Naive thymus-derived CD8-positive, alpha-beta T cell (primary cell): ENCODE measurements at places on chromosomes 16 and 17. TPM values are rescaled to one million over a fixed set of nuclear protein-coding genes. Genes with fewer than 3 reads are reported as not detected.

Gene HMOX2
- total RNA-seq = 71.9 TPM

Gene GCGR
- not detected for total RNA-seq

Gene CACNG5
- total RNA-seq = not detected

GRCh38 chr17:67241719-67242341, 3.2 kb downstream of the HELZ start:
- no peak for DNase-seq
- no peaks in the 10 kb centered on the region for H3K27me3 ChIP-seq
- H3K27ac ChIP-seq = no peak overlapping the region
- H3K36me3 ChIP-seq = peaks cover 3% of the 10 kb centered on the region
- H3K4me1 ChIP-seq = peaks cover 52% of the 10 kb centered on the region

DNA sequence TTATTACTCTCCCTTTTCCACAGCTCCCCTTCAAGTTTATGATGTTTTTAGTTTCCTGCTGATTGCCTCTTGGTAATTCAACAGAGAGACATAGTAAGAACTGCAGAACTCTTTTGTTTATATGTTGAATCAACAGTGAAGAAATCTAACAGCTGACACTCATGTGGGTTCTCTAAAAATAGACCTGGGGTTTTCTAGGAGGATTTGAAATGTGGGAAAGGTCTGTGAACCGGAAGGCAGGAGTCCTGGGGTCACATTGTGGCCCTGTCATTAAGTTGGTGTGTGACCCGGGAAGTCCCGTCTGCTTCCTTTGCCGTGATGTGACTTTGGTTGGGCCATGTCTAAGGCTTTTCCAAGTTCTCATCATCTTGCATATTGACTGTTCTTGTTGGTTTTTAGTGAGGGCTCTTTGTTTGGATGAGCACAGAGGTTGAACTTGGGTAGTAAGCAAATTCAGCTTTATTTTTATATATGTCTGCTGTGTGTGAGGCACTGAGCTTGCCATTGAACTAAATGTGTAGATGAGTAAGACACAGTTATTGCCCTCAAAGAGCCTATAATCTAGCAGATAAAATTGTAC, 48.5 kb upstream of the HS3ST3A1 start:
- H3K27me3 ChIP-seq = peaks cover 6% of the 10 kb centered on the region
- no peak for DNase-seq
- H3K4me1 ChIP-seq = no peaks in the 10 kb centered on the region
- no peaks in the 10 kb centered on the region for H3K36me3 ChIP-seq

- DNase-seq = no peak
- H3K4me1 ChIP-seq = peaks cover 50% of the 10 kb centered on the region
- H3K27ac ChIP-seq = no peak overlapping the region
Observed at GRCh38 chr16:30664616-30665109, 6.4 kb downstream of the FBRS start.

DNA sequence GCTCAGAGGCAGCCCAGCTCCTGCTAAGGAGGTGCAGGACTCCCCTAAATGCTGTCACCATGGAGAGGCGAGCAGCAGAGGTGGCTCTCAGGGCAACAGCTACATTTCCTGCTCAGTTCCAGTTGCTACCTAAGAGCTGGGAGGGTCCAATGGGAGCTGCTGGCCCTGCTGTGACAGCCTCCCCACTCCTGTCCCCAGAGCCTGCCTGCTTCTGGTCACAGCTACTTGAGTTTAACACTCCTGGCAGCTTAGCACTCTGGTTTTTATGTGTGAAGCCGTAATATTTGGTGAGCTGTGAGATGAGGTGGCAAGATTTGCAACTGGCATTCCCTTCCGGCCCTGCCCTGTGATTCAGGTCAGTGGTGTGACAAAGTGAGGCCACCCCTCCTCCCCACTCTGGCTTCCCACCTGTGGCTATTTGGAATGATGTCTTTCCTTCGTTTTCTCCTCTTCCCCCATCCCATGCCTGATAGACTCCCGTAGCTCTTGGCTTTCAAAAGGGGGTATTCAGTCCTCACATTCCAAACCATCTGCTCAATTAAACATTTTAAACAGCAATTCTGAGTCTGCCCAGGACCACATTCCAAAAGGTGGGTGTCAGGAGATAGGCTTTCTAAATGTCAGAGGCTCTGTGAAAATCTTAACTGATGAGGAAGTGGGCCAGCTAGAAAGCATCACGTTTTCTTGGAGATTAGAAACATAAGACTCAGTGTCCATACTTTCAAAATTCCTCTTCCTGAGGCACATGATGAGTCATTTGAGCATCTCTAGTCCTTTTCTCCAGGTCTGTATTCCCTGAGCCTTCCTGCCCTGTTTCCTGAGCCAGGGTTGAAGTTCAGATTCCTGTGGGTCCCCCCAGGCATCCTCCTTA, 42.6 kb upstream of the SKAP1 start:
- H3K4me1 ChIP-seq = no peaks in the 10 kb centered on the region
- DNase-seq = no peak
- H3K36me3 ChIP-seq = no peaks in the 10 kb centered on the region
- H3K27ac ChIP-seq = no peak overlapping the region
- no peak overlapping the region for H3K4me3 ChIP-seq
- no peaks in the 10 kb centered on the region for H3K27me3 ChIP-seq

DNA sequence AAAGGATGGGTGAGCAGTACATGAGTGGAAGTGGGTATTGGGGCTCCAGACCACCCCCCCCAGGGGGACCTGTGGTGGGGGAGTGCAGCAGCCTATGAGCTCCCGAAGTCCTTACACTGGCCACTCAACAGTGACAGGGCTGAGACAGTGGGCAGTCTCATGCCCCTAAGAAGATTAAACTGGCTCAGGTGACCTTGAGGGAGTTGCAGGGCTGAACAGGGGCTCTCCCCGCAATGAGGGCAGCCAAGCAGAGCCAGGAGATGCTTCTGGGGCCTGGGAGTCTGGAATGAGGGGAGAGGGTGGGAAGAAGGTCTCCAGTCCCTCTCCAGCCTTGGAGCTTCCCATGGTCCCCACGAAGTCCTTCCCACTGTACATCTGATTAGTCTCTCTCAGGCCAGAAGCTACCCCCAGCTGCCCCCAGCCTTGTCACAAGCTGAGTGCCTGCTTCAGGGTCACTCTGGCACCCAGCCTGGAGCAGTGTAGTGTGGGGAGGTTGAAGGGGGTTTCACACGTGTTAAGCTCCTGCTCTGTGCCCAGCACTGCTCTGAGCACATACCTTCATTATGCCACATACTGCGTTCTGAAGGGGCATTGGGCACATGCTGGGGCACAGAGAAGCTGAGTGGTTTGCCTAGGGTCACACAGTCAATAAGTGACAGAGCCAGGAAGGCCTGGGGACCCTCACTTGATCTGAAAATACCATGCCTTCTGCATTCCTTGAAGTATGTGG, 1.0 kb upstream of the CDH16 start:
- peaks cover 7% of the 10 kb centered on the region for H3K4me1 ChIP-seq
- no peaks in the 10 kb centered on the region for H3K36me3 ChIP-seq
- no peak overlapping the region for H3K27ac ChIP-seq
- no peak for DNase-seq
- H3K4me3 ChIP-seq = no peak overlapping the region
- H3K27me3 ChIP-seq = peaks cover 36% of the 10 kb centered on the region

DNA sequence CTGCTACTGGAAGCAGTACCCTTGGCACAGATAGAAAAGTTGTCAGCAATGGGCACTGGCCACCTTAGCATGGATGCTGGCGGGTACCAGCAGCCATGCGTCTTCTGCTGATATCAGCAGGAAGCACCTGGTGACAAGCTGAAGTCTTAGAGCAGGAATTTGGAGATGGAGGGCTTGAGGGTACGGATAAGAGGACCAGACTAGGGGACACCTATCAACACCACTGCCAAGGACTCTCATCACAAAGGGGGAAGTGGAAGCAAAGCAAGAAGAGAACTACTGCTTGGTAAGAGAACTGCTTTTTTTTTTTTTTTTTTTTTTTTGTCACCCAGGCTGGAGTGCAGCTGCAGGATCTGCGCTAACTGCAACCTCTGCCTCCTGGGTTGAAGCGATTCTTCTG, 35.4 kb upstream of the LYRM9 start:
- H3K27me3 ChIP-seq = no peaks in the 10 kb centered on the region
- H3K4me1 ChIP-seq = no peaks in the 10 kb centered on the region
- H3K4me3 ChIP-seq = no peak overlapping the region
- H3K36me3 ChIP-seq = no peaks in the 10 kb centered on the region

DNA sequence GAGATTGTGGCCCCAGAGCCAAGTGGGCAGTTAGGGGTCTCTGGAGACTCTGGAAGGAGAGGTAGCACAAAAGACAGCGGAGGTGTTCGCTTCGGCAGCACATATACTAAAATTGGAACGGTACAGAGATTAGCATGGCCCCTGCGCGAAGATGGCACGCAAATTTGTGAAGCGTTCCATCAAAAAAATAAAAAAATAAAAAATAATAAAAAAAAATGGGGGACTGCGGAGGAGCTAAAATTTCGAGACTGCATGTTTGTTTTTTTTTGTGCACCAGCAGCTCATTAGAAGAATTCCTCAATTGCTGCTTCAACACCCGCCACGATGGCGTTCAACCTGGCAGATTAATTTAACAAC, 39.1 kb downstream of the IGF2BP1 start:
- H3K27me3 ChIP-seq = peaks cover 3% of the 10 kb centered on the region
- no peak for DNase-seq
- H3K4me1 ChIP-seq = peaks cover 1% of the 10 kb centered on the region

DNA sequence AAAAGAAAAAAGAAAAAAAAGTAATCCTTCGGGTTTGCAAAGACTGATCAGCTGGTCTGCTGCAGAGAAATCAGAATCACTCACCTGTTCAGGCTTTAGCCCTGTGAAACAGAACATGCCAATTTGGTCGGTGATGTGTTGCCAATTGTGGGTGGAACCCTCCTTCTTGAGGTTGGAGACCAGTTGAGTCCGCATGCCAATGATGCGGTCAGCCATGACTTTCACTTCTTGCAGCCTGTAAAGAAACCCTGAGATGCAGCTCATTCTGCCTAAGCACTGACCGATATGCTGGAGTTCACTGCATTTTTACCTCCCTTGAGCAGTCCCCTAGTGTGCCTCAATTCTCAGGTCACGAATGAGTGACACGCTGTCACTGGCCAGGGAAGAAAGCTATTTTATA, 24.8 kb upstream of the SLC38A7 start:
- H3K4me1 ChIP-seq = no peaks in the 10 kb centered on the region
- H3K36me3 ChIP-seq = peaks cover 35% of the 10 kb centered on the region
- no peak for DNase-seq
- H3K27me3 ChIP-seq = no peaks in the 10 kb centered on the region
- no peak overlapping the region for H3K4me3 ChIP-seq

- H3K36me3 ChIP-seq = no peaks in the 10 kb centered on the region
- H3K27ac ChIP-seq = no peak overlapping the region
- DNase-seq = no peak
- H3K4me1 ChIP-seq = peaks cover 59% of the 10 kb centered on the region
Observed at GRCh38 chr16:27243725-27244362, 24.7 kb downstream of the NSMCE1 start.

DNA sequence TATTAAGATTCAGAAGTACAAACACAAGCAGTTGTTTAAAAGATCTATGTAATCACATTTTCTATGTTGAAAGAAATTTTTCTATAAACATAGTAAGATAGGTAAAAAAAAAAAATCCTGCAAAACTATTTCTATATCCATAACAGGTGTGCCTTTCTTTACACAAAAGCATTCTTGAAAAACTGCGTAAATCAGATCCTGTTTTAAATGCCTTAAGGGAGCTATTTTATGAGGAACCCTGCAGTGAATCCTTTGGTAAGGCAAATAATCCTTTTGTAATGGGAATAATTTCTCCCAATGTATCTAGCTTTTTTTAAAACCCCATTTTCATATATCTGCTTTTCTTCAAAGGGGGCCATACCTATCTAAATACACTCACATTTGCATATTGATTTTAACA, 157.3 kb downstream of the AATF start:
- H3K27me3 ChIP-seq = no peaks in the 10 kb centered on the region
- no peak overlapping the region for H3K27ac ChIP-seq

DNA sequence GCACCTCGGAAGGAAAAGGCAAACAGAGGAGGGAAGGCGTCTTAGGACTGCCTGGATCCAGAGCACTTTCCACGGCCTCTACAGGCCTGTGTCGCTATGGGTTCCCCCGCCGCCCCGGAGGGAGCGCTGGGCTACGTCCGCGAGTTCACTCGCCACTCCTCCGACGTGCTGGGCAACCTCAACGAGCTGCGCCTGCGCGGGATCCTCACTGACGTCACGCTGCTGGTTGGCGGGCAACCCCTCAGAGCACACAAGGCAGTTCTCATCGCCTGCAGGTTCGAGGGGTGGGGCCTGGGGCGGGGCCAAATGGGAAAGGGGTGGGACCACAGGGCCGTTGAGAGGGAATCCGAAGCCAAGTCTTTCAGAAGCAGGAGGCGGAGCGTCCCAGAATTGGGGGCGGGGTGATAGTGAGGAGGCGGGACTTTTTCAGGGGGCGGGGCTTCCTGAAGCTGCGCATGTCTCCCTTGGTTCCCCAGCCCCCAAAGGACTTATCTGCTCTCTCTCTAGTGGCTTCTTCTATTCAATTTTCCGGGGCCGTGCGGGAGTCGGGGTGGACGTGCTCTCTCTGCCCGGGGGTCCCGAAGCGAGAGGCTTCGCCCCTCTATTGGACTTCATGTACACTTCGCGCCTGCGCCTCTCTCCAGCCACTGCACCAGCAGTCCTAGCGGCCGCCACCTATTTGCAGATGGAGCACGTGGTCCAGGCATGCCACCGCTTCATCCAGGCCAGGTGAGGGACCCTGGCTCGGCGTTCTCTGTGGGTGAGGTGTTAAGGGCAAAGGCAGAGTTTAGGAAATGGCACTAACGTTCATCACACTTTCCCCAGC, 939 bp downstream of the BCL6B start:
- peak overlapping the region; percentile 91 for H3K27ac ChIP-seq
- H3K27me3 ChIP-seq = peaks cover 10% of the 10 kb centered on the region

DNA sequence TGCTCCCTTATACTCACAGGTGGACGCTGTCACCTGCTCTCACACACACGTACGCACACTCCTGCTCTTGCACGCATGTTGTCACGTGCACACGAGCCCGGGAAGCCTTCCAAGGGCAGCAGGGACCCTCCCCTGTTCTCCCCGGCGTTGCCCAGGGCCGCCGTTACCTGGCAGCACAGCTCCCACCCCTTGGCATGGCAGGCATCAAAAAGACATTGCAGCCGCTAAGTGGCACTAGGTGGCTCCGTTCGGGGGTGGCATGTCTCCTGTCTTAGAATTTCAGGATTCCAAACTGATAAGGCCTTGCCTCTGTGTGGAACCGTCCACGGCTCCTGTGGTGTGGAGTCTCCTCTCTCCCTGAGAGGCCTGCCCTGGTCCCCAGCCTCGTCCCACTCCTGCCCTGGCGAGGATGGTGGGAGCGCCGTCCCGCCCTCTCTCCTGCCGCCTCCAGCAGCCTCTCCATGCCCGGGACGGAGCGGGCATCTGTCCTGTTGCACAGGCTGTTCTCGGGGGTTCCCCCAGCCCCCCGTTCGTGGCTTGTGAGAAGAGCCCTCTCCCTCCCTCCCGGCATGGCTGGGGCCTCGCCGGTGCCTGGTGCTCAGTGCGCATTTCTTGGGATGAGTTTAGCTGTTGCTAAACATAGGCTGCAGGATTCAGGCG, 126.7 kb upstream of the GSE1 start:
- DNase-seq = no peak
- H3K4me1 ChIP-seq = peaks cover 11% of the 10 kb centered on the region
- no peaks in the 10 kb centered on the region for H3K36me3 ChIP-seq
- H3K27ac ChIP-seq = no peak overlapping the region
